ENCODE measurements at places on chromosomes 1 and 21. TPM values are rescaled to one million over a fixed set of nuclear protein-coding genes. Genes with fewer than 3 reads are reported as not detected.

Gene ZYG11A
- under 0.01 TPM for total RNA-seq

DNA sequence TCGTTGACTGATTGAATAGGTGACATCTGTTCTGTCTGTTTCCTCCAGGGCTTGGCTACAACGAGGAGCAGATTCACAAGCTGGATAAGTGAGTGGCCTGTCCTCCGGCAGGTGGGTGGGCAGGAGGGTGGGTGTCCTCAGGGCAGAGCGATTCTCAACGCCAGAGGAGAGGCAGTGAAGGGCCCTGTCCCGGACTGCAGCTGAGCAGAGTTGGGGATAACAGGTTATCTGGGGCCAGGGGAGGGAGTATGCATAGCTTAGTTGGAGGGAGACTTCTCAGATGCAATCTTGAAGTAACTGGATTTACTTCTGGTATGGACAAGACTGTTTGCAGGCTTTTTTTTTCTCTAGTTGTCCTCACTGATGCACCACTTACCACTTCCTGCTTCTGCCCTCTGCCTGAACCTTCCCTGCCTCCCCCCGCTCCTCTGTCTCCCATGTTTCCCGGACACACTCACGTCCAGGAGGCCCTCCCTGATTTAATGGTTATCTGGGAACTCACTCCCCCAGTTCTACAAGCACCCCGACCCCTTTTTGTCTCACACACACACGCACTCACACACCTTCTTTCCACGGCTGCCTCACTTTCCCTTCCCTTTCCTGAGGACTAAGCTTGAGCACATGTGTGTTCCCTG, 16.4 kb upstream of the RASSF5 start:
- H3K36me3 ChIP-seq: peaks cover 42% of the 10 kb centered on the region
- no peak overlapping the region for H3K27ac ChIP-seq
- H3K4me3 ChIP-seq: no peak overlapping the region

- no peak overlapping the region for H3K4me3 ChIP-seq
- no peak for DNase-seq
- H3K4me1 ChIP-seq: peaks cover 12% of the 10 kb centered on the region
These were observed 5.1 kb upstream of the ANGPTL1 start for GRCh38 chr1:178875936-178876335.

DNA sequence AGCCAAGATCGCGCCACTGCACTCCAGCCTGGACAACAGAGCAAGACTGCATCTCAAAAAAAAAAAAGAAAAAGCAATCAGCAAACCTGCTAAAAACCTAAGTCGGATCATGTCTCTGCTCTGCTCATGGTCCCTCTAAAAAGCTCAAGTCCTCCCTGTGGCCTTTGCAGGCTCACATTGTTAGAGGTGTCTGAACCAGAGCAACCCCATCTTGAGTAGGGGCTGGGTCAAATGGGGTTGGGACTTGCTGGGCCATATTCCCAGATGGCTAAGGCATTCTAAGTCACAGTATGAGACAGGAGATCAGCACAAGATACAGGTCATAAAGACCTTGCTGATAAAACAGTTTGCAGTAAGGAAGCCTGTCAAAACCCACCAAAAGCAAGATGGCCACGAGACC, 3.0 kb upstream of the DRAXIN start:
- H3K4me1 ChIP-seq: peaks cover 9% of the 10 kb centered on the region
- no peak overlapping the region for H3K27ac ChIP-seq
- H3K36me3 ChIP-seq: no peaks in the 10 kb centered on the region
- no peak overlapping the region for H3K4me3 ChIP-seq
- H3K27me3 ChIP-seq: peaks cover 46% of the 10 kb centered on the region
- DNase-seq: no peak

DNA sequence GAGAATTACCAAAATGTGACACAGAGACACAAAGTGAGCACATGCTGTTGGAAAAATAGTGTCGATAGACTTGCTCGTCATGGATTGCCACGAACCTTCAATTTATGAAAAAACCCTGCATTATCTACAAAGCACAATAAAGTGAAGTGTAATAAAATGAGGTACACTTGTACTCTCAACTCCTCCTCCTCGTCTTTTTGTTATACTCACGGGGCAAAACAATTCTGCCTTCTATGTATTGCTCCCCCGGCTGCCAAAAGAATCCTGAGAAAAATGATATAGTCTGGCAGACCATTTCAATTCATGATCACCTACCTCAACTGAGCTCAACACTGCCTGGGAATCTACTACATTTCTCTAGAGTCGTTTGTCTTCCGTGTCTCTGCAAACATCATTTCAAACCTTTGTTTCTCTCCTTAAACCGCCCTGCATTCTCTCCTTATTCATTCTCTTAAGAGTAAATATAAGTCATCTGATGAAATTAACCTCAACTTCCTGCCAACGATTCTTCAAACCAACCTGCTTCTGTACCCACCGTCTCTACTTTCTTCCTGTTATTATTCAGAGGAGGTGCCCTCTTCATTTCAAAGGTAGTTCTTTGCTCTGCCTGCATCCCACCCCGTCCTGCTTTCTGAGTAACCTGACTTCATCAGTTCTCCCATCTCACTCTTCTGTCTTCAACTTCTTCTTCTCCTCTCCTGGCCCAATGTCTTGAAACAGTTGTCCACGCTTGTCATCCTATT, 12.9 kb upstream of the IL19 start:
- no peaks in the 10 kb centered on the region for H3K36me3 ChIP-seq
- no peak for DNase-seq
- H3K27ac ChIP-seq: no peak overlapping the region
- H3K4me1 ChIP-seq: peaks cover 19% of the 10 kb centered on the region
- no peaks in the 10 kb centered on the region for H3K27me3 ChIP-seq

DNA sequence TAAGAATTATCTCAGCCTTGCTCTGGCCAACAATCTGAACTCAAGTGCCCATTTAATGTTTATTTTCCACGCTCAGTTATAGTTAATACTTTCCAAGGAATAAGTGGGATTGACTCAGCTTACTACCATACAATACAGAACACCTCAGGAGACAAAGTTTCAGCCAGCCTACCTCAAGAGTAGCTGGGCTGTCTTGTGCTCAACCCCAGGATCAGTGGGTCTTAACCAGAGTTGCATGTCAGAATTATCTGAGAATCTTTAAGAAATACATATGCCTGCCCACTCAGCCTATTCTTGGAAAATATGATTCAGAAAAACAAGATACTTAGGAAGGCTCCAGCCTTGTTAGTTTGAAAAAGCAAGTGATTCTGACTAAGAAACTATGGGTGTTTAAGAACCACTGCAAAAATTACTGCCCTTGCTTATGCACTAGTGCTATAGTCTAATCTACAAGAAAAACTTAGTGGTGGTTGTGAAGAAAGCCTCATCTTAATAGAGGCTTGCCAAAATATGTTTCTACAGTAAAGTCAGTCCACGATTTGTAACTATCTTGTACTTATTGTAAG, 20.4 kb downstream of the CDC7 start:
- H3K36me3 ChIP-seq: no peaks in the 10 kb centered on the region
- no peak overlapping the region for H3K27ac ChIP-seq
- DNase-seq: no peak
- H3K4me3 ChIP-seq: no peak overlapping the region
- H3K27me3 ChIP-seq: no peaks in the 10 kb centered on the region

Gene CASQ2
- total RNA-seq: not detected

Gene BLACAT1
- total RNA-seq: not detected

Gene VAMP3
- total RNA-seq: 101 TPM

Gene RXFP4
- total RNA-seq: not detected

- no peak overlapping the region for H3K27ac ChIP-seq
- peak; percentile 61 for DNase-seq
- no peaks in the 10 kb centered on the region for H3K27me3 ChIP-seq
- H3K4me3 ChIP-seq: no peak overlapping the region
- H3K36me3 ChIP-seq: no peaks in the 10 kb centered on the region
These were observed 33.9 kb downstream of the C1orf141 start for GRCh38 chr1:67100833-67101232.

Gene HMGCS2
- total RNA-seq: not detected

GRCh38 chr1:31380181-31380580, 7.3 kb upstream of the FABP3 start:
- no peak overlapping the region for H3K4me3 ChIP-seq
- no peaks in the 10 kb centered on the region for H3K36me3 ChIP-seq
- no peak for DNase-seq
- peaks cover 21% of the 10 kb centered on the region for H3K4me1 ChIP-seq
- no peak overlapping the region for H3K27ac ChIP-seq
- no peaks in the 10 kb centered on the region for H3K27me3 ChIP-seq

DNA sequence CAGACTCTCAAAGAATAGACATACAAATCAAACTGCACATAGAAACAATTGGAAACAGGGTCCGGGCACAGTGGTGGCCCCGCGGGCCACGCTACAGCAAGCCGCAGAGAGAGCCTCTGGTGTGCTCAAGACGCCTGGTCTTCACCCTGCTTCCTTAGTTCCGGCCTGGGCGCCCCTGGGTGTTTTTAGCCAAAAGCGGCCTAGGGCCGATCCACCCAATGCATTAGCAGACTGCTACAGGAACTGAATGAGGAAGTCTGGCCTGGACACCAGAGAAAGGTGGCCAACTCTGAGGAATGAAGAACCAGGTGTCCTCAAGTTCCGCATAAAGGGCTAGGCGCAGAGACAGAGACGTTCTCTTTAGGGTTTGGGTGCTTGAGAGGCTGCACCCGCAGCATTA, 1.7 kb downstream of the PRRX1 start:
- no peak for DNase-seq
- H3K27me3 ChIP-seq: no peaks in the 10 kb centered on the region
- H3K4me1 ChIP-seq: peaks cover 40% of the 10 kb centered on the region
- H3K36me3 ChIP-seq: peaks cover 20% of the 10 kb centered on the region
- H3K27ac ChIP-seq: peak overlapping the region; percentile 88

Gene ZFP69B
- total RNA-seq: 4.7 TPM

DNA sequence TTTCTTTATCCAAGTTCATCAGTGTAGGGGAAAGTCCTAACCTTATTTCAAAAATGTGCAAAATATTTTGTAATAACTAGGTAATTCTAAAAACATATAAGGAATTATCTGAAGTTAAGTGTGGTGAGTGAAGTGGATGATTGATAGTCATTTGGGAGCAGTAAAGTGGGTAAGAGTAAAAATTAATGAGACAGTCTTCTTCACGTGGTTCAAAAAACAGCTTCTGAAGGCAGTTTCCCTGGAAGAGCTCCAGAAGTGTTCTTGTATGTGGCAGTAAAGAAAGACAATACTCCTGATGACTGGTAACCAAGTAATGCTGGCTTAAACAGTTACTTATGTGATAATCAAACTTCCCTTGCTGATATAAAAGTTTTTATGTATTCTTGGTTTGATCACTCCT, 50.3 kb downstream of the LEPR start:
- no peaks in the 10 kb centered on the region for H3K36me3 ChIP-seq
- no peak overlapping the region for H3K4me3 ChIP-seq
- H3K4me1 ChIP-seq: peaks cover 42% of the 10 kb centered on the region

DNA sequence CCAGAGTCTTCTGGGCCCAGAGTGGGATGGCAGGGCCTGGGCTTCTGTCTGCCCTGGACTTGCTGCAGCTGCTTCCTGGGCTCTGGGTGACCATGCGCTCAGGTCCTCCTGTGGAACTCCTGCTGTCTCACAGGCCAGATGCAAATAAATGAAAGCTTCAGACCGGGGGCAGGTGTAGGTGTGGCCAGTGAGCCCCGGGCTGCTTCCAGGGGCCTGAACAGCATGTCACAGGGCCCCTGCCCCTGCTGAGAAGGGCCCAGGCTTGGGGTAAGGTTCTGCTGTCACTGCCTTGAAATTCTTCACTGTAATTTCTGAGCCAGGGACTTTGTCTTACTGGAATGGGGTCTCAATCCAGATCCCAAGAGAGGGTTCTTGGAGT, 2.5 kb upstream of the PKNOX1 start:
- H3K27ac ChIP-seq: no peak overlapping the region
- H3K4me3 ChIP-seq: no peak overlapping the region
- H3K4me1 ChIP-seq: peaks cover 16% of the 10 kb centered on the region
- DNase-seq: peak; percentile 25
- H3K36me3 ChIP-seq: no peaks in the 10 kb centered on the region
- H3K27me3 ChIP-seq: no peaks in the 10 kb centered on the region

GRCh38 chr1:233907151-233907550, 2.7 kb downstream of the SLC35F3 start:
- no peaks in the 10 kb centered on the region for H3K4me1 ChIP-seq
- no peak for DNase-seq
- H3K36me3 ChIP-seq: no peaks in the 10 kb centered on the region
- H3K27ac ChIP-seq: no peak overlapping the region
- H3K27me3 ChIP-seq: no peaks in the 10 kb centered on the region

Gene DPH2
- 10.3 TPM for total RNA-seq

- H3K4me3 ChIP-seq: no peak overlapping the region
- no peaks in the 10 kb centered on the region for H3K36me3 ChIP-seq
- peaks cover 27% of the 10 kb centered on the region for H3K27me3 ChIP-seq
These were observed 3.5 kb downstream of the PIK3CD start for GRCh38 chr1:9654834-9655723.

Measured in osteoblast (primary cell).